ENCODE measurements at places on chromosomes 1 and 21.

- no peak for DNase-seq
Measured at GRCh38 chr21:27371115-27371974, 404.5 kb upstream of the ADAMTS5 start.

DNA sequence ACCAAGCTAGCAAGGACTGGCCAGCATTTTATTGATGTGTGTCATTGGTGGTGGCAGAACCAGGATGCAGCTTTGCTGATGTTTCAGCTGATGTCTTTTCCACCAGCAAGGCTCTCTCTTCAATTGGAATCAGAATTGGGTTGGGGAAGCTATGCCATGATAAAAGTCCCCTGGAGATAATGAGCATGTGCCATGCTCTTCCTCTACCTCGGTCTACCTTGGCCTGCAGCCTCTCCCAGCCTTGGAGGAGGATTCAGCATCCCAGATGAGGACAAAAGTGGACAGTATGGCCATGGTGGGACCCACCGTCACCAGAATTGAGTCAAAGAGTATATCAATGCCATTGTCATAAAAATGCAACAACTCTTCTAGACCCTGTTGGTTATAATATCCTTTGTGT, 8.6 kb downstream of the AVPR1B start:
- DNase-seq, result no peak

GRCh38 chr21:21137986-21138385, 139.8 kb downstream of the NCAM2 start:
- peak; percentile 33 for DNase-seq

DNA sequence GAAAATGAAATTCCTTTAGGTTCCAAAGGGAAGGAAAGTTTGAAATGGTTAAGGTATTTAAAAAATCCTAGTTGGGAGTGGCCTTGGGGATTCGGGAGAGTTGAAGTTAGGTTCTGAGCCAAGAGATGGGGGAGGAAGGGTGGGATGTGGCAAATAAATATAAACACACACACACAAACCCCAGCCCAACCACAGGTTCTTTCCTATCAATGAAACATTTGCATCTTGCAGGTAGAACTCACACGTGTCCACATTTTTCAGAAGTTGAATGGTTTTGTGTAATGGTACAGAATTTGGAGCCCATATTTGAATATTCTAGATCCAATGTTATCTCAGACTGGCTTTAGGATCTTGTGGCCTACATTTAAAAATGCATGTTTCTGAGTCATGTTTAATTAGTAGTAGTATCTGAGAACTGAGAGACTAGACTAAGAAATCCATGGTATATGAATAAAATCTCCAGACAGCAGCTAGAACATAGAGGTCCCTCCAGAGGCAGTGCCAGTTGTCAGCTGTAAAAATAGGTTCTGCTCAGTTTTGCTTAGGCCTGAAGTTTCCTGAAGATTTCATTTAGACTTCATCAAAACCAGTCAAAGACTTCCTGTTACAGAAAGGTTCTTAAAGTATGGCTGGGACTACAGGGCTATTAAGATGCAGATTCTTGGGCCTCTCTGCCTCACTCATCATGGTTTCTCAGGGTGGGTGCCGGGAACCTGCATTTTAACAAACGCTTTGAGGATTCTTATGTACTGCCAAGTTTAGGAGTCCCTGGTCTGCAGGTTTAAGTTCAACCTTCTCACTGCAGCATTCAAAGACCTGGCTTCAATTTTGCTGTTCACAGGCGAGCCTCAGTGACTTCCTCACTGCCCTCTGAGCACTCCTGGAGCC, 21.3 kb downstream of the RUNX1 start:
- no peak for DNase-seq

DNA sequence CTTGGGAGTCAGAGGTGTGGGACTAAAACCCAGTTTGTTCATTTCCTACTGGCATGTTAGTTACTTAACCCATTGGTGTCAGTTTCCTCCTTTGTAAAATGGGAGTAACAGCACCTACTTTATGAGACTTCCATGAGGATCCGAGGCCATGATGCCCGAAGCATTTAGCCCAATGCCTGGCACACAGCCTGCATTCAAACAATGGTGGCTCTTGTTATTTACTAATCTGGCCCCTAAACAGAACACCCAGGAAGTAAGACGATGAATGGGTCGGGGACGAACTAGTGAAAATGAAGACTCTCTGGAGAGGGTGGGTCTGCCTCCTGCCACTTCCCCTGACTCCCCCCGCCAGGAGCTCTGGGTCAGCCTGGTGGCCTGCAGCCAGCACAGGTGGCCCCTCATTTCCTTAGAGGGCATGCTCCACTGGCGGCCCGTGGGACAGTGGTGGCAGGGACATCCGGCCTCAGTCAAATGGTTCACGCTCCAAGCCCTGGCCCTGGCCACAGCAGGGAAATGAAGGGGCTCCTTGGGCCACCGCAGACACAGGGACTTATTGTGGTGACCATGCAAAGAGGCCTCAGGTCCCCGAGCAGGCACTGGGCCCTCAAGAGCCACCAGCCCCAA, 9.5 kb upstream of the TAS1R2 start:
- DNase-seq, result no peak

GRCh38 chr1:23123528-23123927, 45.1 kb downstream of the LUZP1 start:
- no peak for DNase-seq

GRCh38 chr1:190949939-190950338, 472.3 kb upstream of the BRINP3 start:
- no peak for DNase-seq

GRCh38 chr1:109501644-109502363, 7.7 kb downstream of the AMIGO1 start:
- no peak for DNase-seq

DNA sequence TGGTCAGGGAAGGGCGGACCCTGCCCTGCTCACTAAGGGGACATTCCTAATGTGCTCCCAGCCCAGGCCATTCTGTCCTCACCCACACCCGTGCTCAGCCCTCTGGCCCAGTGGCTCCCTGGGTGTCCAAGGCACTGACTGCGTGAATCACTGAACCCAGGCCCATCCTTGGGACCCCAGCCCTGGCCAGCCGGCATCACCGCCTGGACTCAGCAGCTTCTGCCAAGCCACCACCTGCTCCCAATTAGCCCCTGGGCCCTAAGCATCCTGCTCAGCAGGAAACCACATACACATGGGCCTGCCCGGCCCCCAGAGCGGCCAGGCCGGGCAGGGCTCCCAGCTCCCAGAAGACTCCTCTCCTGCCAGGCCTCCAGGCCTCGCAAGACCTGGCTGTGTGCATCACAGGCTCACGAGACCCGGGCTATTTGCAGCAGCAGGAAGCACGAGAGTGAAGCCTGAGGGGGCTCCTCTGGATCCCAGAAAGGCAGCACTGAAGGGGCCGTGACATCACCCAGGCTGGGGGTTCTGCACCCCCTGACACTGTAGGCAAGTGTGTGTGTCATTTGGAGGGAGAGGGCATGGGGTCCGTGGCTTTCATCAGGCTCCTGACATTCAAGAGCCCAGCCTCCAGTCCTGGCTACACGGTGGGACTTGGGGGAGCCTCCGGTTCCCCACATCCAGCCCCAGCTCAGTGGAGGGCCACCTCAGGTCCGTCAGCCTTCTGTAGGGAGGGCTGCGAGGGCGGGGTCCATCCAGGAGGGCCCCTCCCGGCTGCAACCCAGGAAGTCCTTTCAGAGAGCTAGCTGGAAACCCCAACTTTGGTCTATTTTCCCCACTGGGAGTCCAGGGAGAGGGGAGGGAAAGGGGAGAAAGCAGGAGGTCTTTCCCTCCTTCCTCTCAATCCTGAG, 1.6 kb downstream of the MFAP2 start:
- peak; percentile 64 for DNase-seq

DNA sequence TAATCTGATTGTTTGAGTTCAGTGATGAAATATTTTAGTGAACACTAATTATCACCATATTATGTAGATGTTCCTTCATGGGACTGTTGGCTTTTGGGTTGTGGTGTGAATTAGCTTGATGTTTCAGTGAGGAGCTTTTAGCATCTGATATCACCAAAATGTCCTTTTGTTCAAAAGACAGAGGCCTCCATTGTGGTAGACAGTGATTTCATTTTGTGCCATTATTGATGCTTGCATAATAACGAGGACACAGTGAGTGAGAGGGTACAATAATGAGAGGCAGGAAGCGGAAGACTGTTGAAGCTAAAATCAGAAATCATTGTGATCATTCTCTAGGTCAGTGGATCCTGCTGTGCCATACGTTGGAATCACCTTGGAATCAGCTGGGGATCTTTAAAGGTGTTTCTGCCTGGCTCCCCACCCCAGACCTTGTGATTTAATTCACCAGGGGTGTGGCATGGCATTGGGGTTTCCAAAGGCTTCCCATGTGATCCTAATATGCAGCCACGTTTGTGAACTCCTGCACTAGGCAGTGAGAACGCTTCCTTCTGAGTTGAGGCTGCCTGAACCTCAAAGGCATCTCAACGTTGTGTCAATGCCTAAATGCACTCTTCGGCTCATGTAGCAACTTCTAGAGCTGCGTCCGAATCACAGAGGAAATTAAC, 82.1 kb upstream of the KIF1B start:
- no peak for DNase-seq

DNA sequence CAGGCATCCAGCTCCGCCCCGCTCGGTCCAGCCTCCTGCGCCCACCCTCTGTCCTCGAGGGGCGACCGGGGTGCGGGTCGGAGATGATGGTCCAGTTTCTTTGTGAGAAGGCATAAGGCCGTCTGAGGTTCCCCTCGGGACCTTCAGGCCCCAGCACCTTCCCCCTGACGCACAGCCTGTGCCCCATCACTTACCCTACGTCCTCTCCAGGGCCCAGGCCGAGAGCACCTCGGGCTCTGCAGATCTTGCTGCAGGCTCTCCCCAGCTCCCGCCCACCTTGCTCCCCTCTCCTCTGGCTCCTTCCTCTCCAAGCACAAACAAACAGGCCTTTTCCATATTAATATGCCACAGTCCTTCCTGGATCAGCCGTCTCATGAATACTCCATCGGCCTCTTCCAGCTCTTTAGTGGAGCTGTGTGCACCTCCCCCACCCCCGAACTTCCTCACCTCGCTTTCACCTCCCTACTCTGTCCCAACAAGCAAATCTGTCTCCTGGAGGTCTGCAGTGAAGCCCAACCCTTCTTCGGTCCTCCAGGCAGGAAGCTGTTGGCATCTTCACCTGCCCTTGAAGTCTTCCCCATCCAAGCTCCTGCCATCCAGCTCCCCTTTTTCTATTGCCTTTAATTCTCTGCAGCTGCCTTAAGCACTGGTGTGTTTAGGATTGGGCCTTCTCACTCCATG, 448 bp upstream of the COL9A2 start:
- DNase-seq, result no peak

DNA sequence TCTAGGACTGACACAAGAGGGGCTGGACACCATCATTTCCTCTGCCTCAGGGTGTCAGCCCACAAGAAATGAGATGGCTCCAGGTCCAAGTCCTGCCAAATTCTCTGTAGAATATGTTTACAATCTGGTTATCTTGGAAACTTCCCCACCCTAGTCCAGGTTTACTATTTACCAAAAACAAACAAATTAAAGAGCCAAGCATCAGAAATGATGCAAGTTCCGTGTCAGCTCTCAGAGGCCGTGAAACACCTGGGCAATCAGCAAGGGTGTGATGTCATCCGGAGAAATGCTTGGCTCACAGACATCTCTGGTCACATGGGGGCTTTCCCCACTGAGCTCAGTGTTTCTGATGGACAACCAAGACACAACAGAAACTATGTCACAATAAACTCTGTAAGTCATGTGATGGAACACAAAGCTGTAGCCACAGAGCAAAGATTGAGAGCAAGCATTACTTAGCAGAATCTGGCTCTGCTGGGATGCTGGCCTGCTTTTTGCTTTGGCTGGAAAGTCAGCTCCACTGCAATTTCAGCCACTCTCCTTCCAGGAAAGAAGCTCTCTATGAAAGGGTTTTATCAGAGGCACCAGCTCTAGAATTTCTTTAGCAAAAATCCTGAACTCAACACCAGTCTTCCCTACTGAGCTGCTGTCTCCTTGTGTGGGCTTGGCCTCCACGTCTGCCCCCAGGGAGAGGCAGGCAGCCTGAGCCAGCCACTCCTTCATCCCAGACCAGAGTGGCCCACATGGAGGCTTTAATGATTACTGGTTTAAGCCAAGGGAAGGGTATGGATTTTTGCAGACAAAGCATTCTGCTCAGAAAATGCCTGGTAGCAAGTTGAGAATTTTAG, 55.9 kb downstream of the NENF start:
- no peak for DNase-seq

DNA sequence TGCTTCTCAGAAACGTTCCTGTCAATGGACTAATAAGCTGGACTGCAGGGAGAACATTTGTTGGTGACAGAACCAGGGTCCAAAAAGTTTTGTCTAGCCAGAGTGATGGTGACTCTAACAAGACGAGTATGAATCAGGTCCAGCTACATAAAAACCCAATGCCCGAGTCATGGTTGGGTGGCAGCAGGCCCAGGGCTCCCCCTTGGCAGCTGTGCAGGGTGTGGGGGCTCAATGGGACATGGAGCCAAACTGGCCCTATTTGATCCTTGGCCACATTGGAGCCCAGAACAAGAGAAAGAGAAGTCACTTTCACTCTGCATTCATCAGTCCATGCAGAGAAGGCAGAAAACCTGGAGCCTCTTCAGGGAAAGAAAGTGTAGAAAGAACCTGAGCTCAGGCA, 37.9 kb upstream of the TENT5C start:
- DNase-seq, result no peak

GRCh38 chr1:155499263-155499662, 63.3 kb downstream of the ASH1L start:
- DNase-seq, result no peak

DNA sequence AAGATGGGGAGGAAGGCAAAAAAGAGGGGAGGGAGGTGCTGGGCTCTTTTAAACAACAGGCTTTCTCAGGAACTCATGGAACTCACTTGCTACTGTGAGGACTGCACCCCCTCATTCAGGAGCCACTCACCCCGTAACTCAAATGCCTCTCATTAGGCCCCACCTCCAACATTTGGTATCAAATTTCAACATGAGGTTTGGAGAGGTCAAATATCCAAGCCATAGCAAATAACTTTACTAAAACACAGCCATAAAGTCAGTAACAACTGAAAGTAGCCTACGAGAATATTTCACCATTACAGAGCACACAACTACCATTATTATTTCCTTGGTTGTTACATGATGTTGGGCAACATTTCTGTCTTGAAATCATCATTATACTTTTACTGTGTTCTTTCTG, 13.1 kb upstream of the DMRTB1 start:
- no peak for DNase-seq

DNA sequence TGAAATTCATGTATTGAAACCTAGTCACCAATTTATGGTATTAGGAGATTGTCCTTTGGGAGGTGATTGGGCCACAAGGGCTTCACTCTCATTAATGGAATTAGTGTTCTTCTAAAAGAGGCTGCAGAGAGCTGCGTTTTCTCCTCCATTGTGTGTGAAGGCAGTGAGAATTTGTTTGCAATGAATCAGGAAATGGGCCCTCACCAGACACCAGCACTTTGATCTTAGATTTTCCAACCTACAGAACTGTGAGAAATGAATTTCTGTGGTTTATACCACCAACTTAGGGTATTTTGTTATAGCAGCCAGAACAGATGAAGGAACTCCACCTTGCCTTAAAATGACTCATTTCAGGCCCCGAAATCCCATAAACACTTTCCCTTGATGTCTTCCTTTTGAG, 544.2 kb downstream of the RWDD3 start:
- no peak for DNase-seq

GRCh38 chr1:156654700-156655099, 12.8 kb downstream of the BCAN start:
- no peak for DNase-seq
